ENCODE measurements at places on chromosomes 7 and 10. TPM values are rescaled to one million over a fixed set of nuclear protein-coding genes. Genes with fewer than 3 reads are reported as not detected.

The FAM25G gene
- not detected for total RNA-seq

The MYH16 gene
- not detected for total RNA-seq

The NPC1L1 gene
- 0.08 TPM for total RNA-seq

The OPALIN gene
- not detected for total RNA-seq

The PIP gene
- not detected for total RNA-seq

The GJD4 gene
- not detected for total RNA-seq

The SPDYE2 gene
- total RNA-seq, result not detected

The AKR1C4 gene
- not detected for total RNA-seq

The HMX2 gene
- total RNA-seq, result not detected

The TMEM229A gene
- 0.54 TPM for total RNA-seq

The OGA gene
- total RNA-seq, result 134 TPM

The ARHGAP22 gene
- 4.7 TPM for total RNA-seq

The DENND2A gene
- total RNA-seq, result 83.5 TPM

The DNA2 gene
- total RNA-seq, result 3.0 TPM

The A1CF gene
- not detected for total RNA-seq

The KAZALD1 gene
- total RNA-seq, result 1.2 TPM

The CFAP58 gene
- 1.3 TPM for total RNA-seq

The H2BK1 gene
- not detected for total RNA-seq

The SLC18A2 gene
- 0.93 TPM for total RNA-seq

The HDAC9 gene
- total RNA-seq, result 83.8 TPM

The MKI67 gene
- 1.0 TPM for total RNA-seq

The FANK1 gene
- not detected for total RNA-seq

The SPDYE1 gene
- total RNA-seq, result not detected

The NEBL gene
- total RNA-seq, result 2.2 TPM

The GALNT17 gene
- 93.2 TPM for total RNA-seq

The SNCG gene
- 12.8 TPM for total RNA-seq

The CLDN3 gene
- total RNA-seq, result 5.9 TPM

The STEAP4 gene
- 35.9 TPM for total RNA-seq

The LZTS2 gene
- 181 TPM for total RNA-seq

The TAC1 gene
- total RNA-seq, result 3.0 TPM

The MRC1 gene
- 88.6 TPM for total RNA-seq

All from gastroesophageal sphincter (tissue), 4 donors.